Stimulated activated CD4-positive, alpha-beta T cell treated with anti-CD3 and anti-CD28 coated beads, Interleukin-4, amount 100 ng/mL, for 24 hours (primary cell): ENCODE measurements at places on chromosomes 7 and 10.

DNA sequence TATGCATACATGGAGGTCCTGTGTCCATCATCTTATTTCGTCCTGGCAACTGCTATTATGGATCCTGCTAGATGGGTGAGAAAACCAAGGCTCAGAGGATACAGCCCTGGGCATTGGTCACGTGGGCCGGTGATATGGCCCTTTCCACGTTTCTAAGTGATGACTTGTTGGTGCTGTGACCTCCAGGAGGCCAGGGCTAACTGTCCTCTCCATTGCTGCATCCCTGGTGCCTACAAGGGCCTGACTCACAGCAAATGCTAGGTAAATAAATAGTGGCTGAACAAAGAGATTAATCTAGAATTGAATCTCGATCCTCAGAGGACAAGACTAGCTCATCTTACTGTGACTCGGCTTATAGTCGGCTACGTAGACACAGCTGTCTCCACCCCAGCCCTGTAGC is 78.6 kb downstream of the FAM53B start:
- no peak for DNase-seq

DNA sequence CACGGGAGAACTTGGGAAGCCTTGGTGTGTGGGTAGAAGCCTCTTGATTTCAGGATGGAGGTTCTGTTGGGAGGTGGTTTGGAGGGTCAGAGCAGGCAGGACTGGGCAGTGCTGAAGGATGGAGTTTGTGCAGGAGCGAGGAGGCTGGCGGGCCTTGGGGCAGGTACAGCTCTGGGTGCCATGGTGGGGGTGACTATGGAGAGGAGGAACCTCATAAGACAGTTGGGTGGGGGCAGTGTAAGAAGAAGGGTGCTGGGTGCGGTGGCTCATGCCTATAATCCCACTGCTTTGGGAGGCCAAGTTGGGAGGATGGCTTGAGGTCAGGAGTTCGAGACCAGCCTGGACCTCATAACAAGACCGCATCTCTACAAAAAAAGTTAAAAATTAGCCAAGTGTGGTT is 54.7 kb upstream of the GTF2IRD1 start:
- no peak for DNase-seq

GRCh38 chr10:48749254-48749787 is 64.6 kb downstream of the WDFY4 start:
- no peak for DNase-seq

- DNase-seq = no peak
Measured at GRCh38 chr10:24153031-24153430, 55.9 kb upstream of the KIAA1217 start.

DNA sequence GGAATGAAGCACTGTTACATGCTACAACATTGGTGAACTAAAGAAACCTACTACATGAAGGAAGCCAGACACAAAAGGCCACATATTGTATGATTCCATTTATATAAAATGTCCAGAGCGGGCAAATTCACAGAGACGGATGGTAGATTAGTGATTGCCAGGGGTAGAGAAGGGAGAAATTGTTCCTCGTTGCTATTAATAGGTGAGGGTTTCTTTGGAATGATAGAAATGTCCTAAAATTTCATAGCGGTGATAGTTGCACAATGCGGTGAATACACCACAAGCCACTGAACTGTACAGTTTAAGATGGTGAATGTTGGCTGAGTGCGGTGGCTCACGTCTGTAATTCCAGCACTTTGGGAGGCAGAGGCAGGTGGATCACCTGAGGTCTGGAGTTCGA is 29.0 kb downstream of the DENND2A start:
- no peak for DNase-seq

DNA sequence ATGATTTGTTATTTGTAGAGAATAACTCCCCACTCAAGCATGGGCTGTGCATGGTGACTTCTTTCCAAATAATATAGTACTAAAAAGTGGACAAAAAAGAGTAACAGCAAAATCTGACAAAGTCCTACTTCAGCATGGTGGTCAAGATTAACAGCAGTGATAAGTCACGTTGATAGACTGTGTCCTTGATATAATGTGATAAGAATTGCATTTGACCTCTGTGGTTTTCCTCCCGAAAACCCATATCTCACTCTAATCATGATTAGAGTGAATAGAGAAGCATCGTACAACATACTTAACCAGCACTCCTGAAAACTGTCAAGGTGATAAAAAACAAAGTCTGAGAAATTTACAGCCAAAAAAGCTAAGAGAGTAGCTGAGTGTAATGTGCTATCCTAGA is 42.4 kb downstream of the REEP3 start:
- no peak for DNase-seq

DNA sequence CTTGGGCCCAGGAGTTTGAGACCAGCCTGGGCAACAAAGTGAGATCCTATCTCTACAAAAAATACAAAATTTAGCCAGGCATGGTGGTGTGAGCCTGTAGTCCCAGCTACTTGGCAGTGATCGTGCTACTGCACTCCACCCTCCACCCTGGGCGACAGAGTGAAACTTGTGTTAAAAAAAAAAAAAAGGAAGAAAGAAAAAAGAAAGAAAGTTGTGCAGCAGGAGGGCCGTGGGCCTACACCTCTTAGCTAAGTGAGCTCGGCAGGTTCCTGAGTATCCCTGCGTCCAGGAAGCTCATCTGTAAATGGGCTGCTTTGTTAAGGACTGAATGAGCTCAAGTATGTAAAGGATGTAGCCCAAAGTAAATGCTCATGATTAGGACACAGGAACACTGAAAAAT is 155.0 kb downstream of the RNF216 start:
- DNase-seq = no peak

DNA sequence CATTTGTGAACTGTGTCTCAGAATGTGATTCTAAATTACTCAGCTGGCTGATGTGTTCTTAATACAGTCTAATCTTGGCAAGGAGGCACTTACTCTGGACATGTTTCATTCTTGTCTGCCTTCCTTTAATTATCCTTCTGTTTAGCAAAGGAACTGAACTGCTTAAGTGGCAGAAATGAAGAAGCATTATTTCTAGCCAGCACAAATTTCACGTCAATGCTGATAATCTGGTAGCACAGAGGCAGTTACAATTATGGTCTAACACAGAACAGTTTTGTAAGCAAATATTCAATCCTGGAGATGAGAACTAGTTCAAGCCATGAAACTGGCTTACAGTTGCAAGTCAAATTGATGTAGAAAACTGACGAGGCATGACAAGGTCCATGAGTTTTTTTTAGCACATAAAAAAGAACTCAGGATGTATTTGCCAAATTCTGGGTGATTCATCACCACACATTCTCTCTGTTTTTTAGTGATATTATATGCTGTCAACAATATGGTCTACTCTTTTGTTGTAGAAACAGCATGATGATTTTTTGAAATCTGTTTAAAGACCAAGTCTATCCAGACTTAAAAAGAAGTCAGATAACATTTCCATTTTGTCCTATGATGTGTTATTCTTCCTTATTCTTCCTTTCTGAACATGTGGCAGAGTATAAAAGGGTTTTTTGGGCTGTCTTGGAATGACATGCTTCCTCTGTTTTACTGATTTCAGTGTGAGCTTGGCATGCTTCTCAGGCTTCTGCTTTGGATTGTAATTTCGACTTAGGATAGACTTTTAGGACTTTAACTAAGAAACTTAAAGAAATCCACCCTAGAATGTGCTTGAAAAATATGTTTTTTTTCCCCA is 154.8 kb downstream of the DNAJB9 start:
- no peak for DNase-seq

GRCh38 chr10:3987143-3987974 is 202.3 kb upstream of the KLF6 start:
- DNase-seq = no peak

DNA sequence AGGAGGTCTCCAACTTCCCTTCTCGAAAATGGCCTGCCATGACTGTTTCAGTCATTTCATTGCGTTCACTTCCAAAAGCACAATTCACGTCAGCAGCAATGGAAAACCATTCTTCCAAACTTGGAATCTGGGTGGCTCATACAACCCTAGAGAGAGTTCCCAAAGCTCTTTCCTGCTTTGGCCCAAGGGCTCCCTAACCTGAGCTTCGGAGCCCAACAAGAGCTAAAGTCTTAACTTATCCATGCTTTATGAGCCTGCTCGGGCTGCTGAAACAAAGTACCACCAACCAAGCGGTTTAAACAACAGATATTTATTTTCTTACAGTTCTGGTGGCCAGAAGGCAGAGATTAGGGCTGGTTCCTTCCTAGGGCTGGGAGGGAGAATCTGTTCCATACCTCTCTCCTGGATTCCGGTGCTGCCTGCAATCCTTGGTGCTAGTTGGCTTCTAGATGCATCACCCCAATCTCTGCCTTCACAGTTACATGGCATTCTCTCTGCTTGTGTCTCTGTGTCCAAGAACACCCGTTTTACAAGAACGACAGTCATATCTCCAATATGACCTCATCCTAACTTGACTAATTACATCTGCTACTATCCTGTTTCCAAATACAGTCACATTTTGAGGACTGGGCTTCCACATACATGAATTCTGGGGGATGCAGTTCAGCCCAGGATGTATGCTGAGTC is 33.5 kb downstream of the CAMK2B start:
- DNase-seq = no peak

- DNase-seq = no peak
Measured at GRCh38 chr10:31123946-31124345, 92.3 kb upstream of the ZNF438 start.

DNA sequence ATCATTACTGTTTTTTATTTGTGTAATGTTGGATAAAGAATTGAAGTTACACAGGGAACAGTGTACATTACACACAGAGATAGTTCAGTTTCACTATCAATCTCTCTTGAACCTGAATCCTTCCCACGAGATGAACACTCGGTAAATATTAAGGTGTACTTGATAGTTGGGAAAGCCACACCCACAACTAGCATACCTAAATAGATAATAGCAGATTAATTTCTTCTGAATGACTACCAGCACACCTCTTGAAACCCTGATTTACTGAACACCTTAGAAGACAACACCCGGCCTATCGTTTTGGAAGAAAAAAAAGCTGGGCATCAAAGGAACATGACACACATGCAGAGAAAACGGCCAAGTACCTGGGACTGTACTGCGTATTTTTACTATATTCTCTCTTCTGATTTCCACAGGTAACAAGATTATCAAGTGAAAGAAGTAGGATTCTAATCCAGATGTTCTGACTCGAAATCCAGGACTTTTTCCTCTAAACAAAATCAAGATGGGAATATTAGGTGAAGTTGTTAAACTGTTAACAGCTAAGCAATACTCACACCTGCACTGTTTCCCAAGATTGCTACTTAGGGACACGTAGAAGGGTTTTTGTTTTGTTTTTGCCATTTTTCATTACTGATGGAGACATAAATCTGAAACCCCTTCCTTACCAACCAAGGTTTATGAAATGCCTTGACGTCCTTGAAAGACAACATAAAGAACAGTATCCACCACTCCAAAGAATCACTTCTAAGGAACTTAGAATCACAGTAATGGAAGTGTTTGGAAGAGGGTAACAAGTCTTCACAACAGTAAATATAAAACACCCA is 1.0 kb downstream of the CCDC186 start:
- DNase-seq = no peak

DNA sequence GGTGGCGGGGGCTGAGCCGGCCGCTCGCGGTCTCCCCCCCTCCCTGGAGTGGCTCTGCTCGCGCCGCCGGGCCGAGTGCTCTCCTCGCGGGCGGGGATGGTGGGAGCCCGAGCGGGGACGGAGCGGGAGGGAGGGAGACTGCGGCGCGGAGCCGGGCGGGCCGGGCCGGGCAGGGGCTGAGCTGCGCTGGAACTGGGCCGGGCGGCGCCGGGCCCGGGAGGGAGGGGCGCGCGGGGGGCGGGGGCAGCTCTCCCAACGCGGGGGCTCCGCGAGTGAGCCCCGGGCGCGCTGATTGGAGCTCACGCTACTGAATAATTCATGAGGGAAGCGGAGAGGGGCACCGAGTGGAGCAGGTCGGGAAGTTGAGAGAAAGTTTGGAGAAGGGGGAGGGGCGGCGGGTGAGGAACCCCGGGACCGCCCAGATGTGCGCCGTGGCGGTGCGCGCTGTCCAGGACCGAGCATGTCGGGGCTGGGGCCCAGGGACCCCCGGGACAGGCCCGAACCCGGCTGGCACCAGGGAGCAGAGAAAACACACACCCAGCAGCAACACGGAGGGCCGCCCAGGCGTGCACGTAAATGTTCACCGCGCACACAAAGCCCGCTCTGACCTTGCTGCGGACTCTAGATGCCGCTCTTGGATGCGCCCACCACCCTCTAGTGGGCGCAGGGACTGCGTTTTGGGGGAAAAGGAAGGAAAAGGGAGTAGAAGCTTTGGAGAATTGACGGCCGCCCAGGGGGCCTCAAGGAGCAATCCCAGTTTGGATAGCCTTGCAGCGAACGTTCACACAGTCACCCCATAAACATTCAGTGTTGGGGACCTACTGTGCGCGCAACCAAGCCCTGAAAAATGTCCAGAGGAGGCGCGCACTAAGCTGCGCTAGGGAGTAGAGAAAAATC is at the start of gene EPHB4:
Gene EPHB4 (minus strand): TSS at position 194 of the 897 bp plus-strand sequence. CDS start 493 bp downstream, outside the sequence.
- DNase-seq = no peak

GRCh38 chr7:105673367-105674084 is 92.2 kb upstream of the EFCAB10 start:
- no peak for DNase-seq

DNA sequence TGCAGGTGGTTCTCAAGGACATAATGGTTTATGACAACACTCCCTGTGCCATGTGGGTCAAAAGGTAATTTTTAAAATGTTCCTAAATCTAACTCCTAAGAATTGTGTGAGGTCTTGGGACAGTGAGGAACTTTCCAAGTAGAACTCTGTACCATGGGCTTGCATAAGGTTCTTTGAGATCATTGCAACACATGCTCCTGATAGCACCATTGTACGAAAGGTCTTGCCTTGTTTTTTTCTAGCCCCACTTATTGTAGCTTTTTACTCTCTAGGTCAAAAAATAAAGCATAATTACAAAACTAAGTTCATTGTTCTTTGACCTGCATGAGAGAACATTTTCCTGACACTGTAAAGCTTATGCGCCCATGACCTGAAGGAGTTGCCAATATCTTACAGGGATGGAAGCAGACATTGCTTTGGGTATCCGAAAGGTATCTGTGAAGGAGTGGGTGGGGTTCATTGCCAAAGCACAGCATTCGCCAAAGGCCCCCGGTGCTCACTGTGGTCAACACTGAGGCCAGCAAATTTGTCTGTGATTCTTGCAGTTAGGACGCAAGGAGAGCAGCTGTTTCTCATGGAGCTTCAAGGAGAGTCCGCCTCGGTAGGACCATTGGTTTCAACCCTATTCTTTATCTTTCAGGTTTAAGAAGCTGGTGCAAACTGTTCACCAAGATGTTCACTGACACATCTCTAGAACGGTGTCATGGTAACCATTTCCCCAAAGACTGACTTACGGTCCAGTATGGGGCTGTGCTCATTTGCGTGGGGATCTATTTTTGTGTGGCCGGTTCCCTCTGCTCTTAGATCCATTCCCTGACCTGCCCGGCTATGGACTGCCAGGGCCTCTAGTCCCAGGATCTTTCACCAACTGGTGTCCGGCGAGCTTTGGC is 7.6 kb upstream of the PRKAG2 start:
- DNase-seq = no peak

DNA sequence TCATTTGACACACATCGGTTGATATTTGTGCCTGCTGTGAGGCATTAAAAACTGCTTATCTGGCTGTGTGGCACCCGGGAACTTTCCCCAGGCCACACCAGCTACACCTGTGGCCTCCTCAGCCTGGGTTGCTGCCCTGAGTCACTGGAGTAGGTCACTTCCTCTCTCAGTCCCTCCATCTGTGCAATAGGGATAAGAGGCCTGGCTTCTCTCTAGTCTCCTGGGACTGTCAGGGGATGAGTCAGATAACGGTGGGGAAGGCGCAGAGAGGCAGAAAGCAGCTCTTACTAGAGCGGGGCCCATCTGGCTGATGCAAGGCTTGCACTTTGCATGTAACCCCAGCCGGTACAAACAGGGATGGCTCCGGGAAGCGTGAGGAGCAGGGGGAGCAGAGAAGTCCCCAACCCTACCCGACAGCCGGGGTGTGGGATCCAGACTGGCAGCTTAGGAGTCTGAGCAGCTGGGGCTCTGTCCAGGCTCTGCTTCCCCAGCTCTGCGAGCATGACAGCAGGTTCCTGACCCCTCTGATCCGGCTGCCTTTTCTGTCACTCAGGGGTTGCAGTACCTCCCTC is 34.0 kb downstream of the DNAJB12 start:
- peak; percentile 84 for DNase-seq
